ENCODE measurements at places on chromosomes 7 and 10.

DNA sequence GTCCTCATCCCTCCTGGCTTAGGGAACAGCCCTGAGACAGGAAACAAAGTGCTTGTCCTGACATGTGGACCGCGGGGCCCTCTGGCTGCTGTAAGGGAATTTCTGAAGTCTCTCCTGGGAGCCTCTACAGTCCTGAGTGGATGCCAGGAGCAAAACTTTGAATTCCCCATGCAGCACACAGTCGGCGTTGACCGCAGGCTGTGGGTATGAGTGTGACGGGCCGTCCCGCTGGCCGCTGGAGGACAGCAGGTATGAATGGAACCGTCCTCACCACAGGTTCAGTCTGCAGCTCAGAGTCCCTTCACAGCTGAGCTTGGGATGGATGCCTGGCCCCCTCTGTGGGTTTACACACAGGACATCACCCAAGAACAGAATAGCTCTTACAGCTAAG, 94.9 kb downstream of the GPR26 start:
- DNase-seq = no peak

DNA sequence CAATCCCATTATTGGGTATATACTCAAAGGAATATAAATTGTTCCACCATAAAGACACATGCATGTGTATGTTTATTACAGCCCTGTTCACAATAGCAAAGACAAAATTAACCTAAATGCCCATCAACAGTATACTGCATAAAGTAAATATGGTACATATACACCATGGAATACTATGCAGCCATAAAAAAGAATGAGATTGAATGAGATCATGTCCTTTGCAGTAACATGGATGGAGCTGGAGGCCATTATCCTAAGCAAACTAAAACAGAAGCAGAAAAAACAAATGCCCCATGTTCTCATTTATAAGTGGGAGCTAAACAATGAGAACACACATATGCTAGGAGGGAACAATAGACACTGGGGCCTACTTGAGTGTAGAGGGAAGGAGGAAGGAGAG, 44.7 kb upstream of the CROT start:
- no peak for DNase-seq

- DNase-seq = peak; percentile 75
Observed at GRCh38 chr7:78260826-78261225, 462.3 kb downstream of the PHTF2 start.

GRCh38 chr7:28479507-28479947, 67.2 kb downstream of the CREB5 start:
- no peak for DNase-seq

DNA sequence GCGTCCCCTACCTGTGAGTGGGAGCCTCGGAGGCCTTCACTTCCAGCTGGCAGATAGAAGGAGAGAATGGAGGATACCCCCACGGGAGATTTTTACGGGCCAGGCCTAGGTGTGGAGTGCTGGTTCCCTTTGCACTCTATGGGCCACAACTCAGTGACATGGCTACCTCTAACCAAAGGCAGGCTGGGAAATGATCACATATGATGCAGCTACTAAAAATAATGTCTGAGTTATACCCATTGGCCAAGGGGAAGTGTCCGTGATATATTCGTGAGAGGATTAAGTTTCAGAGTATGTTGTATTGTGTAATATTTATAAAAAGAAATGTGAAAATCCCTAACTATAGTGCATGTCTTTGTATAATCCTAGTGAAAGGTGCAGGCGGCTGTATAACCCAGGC, 13.5 kb upstream of the HIPK2 start:
- no peak for DNase-seq

DNA sequence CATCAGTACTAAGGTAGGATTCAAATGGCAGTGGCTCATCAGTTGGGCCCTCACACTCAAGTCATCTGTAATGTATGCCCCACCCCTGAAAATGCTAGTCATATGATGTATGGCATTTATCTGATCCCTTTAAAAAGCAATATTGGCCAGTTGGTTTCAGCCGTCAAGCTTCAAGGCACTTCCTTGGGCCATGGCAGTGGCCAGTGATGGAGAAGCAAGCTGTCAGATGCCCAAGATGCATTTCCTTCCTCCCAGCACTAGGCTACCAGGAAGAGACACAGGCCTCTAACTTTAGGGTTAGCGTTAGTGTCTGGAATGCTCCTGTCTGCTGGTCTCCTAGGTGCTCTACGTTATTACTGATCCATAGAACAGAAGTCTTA, 64.1 kb downstream of the PIK3AP1 start:
- DNase-seq = no peak

DNA sequence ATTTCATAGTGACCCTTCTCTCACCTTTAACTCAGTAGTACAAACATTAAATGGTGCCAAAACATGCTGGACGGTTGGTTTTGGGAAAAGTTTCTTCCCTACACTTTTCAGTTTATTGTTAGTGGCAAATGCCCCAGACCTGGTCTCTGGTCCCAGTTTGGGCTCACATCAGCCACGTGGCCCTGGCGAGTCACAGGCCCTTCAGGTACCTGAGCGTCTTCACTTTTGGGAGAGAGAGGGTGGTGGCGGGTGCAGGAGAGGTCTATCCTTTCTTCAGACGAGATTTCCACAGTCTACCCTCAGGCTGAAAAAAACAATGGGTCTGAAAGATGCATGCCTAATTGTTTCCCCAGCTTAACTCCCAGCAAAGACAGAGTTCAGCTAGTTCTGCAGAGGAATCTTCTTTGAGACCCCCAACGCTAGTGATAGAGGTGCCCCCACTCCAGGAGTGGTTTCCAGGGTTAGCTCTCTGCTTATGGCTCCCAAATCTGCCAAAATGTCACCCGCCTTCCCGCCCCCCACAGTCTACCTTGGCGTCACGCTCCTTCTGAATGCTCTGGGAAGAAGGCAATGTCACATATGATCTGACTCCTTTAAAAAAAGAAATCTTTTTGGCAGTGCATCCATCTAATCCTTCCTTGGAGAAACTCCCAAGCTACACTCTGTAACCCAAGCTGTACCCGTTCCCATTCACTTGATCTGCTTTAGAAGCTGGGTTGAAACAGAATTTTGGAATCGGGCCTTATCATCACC, 384.8 kb upstream of the FOXK1 start:
- DNase-seq = no peak

GRCh38 chr7:63521-64021, 128.8 kb upstream of the FAM20C start:
- no peak for DNase-seq

GRCh38 chr7:52053525-52053924, 736.9 kb upstream of the COBL start:
- no peak for DNase-seq

- DNase-seq = peak; percentile 91
Observed at GRCh38 chr7:39428221-39428620, 138.0 kb upstream of the YAE1 start.

DNA sequence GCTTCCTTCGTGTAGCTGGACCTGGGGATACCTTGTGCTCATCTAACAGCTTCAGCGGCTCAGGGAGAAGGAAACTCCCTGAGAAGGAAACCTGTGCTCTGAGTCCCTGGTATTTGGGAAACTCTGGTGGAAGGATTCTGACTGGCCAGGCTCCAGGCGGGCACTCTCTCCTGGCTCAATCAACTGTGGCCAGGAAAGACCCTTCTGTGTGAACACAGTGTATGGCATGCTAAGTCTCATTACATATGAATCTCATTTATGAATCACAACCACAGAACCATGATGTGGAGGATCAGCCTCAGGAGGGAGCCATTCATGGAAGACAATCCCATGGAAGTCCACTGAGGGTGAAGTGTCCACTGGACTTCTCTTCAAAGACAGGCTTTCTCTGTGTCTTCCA, 20.9 kb downstream of the NPS start:
- no peak for DNase-seq

- DNase-seq = peak; percentile 59
Observed at GRCh38 chr7:47730142-47730541, 148.2 kb upstream of the TNS3 start.

DNA sequence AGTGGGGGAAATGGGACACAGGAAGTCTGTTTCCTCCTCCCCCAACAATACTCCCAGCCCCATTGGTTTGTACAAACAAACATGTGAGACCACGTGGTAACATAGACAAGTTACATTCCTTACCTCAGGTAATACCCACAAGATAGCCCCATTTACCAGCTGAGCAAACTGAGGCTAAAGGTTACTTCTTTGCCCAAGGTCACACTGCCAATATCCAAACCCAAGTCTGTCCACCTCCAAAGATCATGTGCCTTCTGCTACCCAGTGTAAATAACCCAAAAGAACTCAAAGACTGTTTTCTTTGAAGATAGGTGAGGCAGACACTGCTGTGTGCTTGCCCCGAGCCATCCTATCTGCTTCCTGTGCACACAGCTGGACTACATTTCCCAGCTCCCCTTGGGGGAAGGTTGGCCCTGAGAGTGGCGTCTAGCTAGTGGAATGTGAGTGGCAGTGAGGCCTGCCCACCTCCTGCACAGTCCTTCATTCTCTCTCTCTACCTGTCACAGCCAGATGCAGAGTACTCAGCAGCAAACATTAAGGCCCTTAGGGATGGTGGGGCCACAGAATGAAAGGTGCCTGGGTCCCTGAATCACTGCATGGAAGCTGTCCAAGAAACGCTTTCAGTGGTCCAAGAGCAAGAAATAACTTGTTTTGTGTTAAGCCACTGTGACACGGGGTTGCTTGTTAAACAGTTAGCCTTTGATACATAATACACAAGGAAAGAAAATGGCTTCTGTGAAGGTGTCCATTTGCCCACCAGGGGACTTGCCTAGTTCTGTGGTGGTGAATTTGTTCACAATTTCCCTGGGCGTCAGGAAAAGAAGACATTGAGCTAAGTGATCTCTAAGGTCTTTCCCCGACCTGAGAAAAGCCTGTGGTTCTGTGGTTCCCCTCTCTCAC, 257.7 kb upstream of the NFE2L3 start:
- peak; percentile 11 for DNase-seq

- DNase-seq = no peak
Observed at GRCh38 chr7:43825391-43825808, 43.9 kb downstream of the MRPS24 start.

GRCh38 chr7:44072364-44073231, 7.2 kb upstream of the PGAM2 start:
- peak; percentile 91 for DNase-seq

DNA sequence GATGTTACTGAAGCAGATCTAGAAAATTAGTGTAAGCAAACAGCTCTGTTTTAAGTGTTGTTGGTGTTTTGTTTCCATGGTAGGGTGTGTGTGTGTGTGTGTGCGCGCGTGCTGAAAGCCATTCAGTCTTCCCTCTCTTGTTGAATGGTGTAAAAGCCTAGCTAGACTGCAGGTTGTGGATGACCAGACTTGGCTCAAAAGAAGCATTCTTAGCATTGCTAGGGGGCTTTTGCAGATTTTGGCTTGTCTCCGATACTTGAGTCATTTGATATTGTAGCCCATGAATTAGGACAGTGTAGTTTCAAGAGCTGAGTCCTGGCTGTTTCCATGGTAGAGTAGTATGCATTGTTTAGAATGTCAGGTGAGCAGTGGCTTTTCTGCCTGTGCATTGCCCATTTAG, 99.1 kb downstream of the SND1 start:
- peak; percentile 49 for DNase-seq

- peak; percentile 55 for DNase-seq
Observed at GRCh38 chr10:88149906-88150305, 286.5 kb downstream of the PTEN start.

DNA sequence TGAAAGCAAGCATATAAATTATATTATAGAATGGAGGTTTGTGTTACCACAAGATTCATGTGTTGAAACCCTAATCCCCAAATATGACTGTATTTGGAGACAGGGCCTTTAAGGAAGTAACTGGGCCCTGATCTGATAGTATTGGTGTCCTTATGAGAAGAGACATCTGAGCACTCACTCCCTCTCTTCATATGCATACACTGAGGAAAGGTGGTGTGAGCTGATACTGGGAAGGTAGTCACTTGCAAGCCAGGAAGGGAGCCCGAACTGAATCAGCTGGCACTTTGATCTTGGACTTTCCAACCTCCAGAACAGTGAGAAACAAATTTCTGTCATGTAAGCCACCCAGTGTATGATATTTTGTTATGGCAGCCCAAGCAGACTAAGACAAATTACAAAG, 66.9 kb upstream of the RHOBTB1 start:
- no peak for DNase-seq

DNA sequence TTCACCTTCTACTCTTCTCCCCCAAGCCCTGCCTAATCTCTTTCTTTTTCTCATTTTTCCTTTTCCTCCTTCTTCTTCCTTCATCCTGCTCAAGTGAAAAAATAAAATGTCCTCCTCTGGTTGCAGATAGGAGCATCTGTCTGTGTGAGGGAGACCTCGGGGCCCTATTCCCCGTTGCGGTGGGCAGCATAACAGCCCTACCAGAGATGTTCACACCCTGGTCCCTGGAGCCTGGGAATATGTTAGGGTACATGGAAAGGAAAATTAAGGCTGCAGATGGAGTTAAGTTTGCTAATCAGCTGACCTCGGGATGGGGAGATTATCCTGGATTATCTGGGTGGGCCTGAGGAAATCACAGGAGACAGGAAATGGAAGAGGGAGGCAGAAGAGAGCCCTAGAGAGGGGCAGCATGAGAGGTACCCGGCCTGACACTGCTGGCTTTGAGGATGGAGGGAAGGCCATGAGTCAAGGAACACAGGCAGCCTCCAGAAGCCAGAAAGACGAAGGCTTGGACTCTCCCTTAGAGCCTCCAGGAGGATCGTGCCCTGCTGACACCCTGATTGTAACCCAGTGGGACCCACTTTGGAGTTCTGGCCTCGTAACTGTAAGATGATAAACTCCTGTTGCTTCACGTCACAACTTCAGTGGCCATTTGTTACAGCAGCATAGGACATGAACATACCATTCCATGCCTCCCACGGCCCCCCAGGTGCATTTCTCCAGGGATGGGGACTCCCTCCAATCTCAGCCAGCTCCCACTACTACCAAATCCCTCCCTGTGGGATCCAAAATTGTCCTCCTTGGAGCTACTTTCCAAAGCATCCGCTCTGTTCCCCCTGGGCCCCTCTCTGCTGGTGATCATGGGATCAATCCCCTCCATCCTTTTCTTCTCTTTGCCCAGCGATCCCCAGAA, 39.0 kb upstream of the ZMIZ1 start:
- DNase-seq = no peak

DNA sequence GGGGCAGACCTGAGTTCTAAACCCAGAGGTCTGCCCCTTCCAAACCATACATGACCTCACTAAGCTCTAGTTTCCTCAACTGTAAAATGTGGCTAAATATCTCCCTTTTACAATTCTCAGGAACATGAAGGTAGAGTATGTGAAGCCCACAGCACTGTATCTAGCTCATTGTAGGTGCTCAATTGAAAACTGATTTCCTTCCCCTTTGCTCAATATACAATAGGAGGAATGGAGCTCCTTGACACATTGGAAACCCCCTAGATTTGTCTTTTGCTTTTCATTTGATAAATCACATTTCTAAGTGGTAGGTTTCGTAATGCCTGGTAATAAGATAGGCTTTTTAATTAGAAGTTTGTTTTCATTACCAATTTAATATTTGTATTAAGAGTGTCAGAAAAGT, 153.3 kb downstream of the ARID5B start:
- DNase-seq = no peak

GRCh38 chr10:60031183-60031582, 124.8 kb upstream of the CCDC6 start:
- no peak for DNase-seq

All from fibroblast of skin of back (primary cell).